ENCODE measurements at places on chromosomes 5 and 9.

GRCh38 chr9:134899168-134899567 lies 18.5 kb downstream of the FCN1 start:
- no peak for DNase-seq

GRCh38 chr5:164207646-164208045 lies 702.2 kb downstream of the MAT2B start:
- DNase-seq = no peak

DNA sequence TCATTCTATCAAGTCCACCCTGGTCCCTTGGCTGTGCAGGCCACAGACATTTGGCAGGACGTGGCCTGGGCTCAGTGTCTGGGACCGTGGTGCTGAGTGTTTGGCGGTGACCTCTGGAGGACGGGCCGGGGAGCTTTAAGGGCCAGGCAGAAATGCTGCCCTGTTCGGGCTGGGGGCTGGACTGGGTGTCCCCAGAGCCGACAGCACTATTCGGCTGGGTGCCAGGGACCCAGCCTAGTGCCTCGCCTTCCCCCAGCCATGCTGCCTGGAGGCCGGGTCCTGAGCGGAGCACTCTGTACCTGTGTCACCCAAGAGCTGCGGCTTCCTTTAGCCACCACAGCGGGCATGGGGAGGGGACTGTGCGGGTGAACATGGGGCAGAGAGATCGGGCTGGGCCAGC lies 40.4 kb downstream of the COL5A1 start:
- DNase-seq = no peak

GRCh38 chr9:131406563-131407436 lies 12.9 kb downstream of the PRRC2B start:
- DNase-seq = no peak

GRCh38 chr9:130768265-130768664 lies 66.8 kb upstream of the ABL1 start:
- DNase-seq = no peak

GRCh38 chr5:103744159-103744558 lies 181.6 kb upstream of the NUDT12 start:
- DNase-seq = no peak

- no peak for DNase-seq
Measured at GRCh38 chr9:752681-753200, 88.8 kb upstream of the DMRT1 start.

GRCh38 chr9:118529624-118530214 lies 825.5 kb downstream of the TLR4 start:
- DNase-seq = no peak

DNA sequence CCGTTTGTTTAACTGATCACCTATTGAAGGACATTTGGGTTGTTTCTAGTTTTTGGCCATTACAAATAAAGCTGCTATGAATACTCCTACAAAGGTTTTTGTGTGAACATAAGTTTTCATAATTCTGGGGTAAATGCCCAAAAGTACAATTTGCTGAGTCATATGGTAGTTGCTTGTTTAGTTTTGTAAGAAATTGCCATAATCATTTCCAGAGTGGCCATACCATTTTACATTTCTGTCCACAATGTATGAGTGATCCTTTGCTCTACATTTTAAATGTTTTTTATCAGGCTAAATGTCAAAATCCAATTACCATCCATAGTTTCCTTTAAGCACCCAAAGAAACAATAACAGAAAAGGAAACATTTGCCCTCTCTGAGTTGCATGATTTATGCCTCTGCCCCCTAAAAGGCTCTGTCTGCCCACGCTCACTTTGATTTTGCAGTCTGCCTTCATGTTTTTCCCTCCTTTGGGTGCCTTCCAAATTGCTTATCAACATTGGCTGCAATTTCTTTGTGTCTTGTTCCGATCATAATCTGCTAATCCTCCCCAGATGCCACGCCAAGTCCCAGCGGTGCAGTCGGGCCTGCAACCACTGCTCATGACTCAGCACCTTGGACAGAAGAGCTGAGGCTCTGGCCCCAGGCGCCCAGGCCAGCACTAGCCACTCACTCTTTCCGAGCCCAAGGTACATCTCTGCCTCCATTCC lies 339.2 kb downstream of the PIK3R1 start:
- no peak for DNase-seq

- no peak for DNase-seq
Measured at GRCh38 chr5:78527925-78528324, 120.6 kb downstream of the LHFPL2 start.

DNA sequence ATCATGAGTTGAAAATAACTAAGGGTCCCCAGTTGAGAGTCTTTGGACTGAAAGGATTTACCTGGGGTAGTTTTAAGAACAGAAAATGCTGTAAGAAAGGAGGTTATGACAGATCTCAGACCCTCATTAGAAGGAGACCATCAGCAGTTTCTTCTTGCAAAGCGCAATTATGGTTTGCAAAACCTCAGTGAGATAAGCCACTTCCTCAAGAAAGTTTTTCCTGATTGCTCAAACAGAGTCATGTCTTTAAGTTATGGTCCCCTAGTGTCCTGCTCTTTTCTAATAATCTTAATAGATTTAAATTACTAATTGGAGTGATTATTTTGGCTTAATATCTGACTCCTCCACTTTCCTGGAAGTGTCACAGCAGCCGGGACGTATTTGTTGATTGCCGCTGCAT lies 293.2 kb upstream of the KLF4 start:
- no peak for DNase-seq

- no peak for DNase-seq
Measured at GRCh38 chr5:130063603-130064002, 159.3 kb downstream of the CHSY3 start.

GRCh38 chr5:121189342-121190305 lies 662.1 kb upstream of the FTMT start:
- no peak for DNase-seq

DNA sequence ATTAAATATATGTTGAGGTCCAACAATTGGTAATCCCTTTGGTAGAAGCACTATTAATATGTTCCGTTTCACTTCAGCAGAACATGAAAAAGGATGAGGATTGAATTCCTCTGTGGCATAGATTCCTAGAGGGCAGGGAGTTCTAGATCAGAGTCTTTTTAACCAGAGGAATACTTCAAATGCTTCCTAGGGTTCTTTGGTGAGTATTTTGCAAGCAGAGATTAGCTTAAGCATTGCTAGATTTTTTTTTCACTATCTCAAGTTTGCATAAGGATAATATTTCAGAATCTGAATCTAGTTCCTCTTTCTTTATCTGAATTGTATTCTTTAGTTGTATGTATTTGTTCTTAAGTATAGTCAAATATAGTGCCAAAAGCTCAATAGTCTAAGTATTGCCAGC lies 116.6 kb upstream of the ADAMTSL1 start:
- no peak for DNase-seq

DNA sequence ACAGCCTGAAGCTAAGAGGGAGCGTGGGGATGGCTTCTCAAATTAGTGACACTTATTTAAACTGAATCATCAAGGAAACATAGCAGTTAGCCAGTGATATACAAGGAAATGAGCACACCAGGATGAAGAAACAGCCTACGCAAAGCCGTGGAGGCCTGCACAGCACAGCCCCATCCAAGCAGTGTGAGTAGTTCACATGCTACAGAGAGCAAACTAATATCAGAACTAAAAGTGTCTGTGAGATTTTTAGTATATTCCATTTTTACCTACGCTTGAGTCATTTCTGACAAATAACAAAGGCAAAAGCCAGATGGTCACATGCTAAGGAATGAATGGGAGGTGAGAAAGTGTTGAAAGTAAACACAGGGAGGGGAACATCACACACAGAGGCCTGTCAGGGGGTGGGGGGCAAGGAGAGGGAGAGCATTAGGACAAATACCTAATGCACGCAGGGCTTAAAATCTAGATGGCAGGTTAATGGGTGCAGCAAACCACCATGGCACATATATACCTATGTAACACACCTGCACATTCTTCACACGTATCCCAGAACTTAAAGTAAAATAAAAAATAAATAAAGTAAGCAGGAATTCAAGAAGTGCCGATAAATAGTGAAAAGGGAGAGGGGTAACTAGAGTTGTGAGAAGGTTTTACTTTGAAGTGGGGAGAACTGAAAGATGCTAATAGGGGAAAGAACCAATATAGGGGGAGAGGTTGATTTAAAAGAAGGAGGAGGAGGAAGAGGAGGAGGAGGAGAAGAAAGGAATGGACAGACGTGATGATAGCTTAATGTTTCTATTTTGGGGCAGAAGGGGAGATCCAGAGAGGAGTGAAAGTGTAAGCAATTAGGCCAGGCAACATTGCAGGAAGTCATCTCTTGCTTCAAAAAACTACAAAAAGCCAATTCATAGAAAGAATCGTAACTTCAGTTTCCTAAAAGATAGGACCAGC lies 100.9 kb upstream of the PTGER4 start:
- no peak for DNase-seq

- no peak for DNase-seq
Measured at GRCh38 chr5:124701873-124702425, 44.5 kb downstream of the ZNF608 start.

DNA sequence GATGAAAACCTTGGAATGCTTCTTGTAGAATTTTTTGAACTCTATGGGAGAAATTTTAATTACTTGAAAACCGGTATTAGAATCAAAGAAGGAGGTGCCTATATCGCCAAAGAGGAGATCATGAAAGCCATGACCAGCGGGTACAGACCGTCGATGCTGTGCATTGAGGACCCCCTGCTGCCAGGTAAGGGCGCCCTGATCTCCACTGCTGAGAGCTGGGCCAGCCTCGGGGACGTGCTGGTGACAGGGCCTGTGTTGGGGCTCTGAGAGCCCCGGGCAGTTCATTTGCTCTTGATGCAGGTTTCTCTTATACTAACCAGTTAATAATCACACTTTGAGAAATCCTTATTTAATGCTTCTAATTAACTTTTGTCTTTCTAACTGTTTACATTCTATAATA lies 33.0 kb downstream of the TENT4A start:
- DNase-seq = no peak

GRCh38 chr5:110354311-110354710 lies 372.2 kb downstream of the TMEM232 start:
- DNase-seq = no peak

DNA sequence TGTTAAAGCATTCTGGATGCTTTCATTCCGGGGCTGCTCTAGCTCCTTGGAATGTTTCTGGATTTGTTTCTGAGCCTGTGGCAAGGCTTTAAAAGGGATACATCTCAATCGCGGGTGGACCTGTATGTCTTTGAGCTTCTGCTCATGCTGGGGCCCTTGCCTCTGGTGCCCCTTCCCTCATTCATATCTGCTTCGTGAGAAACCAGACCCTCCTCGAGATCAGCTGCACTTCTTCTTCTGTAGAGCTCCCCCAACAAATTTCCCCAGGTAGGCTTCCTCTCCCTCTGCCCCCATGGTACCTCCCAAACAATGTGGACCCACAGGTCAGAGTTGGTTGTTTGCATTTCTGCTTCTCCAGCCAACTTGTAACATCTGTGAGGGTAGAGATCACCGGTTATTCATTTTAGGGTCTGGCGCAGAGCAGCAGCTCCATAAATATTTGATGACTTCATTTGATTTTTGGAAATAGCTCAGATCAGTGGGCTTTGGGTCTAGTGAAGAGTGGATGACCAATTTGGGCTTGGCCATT lies 6.6 kb downstream of the ZNF618 start:
- DNase-seq = no peak

GRCh38 chr5:179229331-179229831 lies 115.9 kb downstream of the ADAMTS2 start:
- DNase-seq = no peak

- no peak for DNase-seq
Measured at GRCh38 chr9:79970146-79970425, 398.3 kb downstream of the TLE4 start.

DNA sequence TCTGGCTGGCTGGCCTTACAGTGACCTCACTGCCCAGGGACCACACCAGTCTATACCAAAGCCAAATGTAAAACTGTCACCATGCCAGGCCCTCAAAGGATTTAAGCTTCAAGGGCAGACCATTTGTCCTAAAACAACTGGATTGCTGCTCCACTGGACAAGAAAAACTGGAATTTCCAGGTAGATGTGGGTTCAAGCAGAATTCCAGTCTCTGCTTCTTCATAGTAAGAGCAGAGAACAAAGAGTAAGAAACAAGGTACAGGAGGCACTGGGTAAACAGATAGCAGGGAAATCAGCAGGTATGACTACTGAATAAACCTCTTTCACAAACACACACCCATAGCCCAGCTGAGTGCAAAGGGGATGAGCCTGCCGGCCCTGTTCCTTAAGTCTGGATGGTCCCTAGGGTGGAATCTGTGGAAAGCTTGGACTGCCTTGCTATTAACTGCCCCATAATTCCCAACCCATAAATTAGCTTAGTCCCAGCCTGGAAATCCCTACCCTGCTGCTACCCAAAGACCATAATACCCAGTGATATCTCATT lies 5.5 kb downstream of the B4GALT1 start:
- DNase-seq = no peak

DNA sequence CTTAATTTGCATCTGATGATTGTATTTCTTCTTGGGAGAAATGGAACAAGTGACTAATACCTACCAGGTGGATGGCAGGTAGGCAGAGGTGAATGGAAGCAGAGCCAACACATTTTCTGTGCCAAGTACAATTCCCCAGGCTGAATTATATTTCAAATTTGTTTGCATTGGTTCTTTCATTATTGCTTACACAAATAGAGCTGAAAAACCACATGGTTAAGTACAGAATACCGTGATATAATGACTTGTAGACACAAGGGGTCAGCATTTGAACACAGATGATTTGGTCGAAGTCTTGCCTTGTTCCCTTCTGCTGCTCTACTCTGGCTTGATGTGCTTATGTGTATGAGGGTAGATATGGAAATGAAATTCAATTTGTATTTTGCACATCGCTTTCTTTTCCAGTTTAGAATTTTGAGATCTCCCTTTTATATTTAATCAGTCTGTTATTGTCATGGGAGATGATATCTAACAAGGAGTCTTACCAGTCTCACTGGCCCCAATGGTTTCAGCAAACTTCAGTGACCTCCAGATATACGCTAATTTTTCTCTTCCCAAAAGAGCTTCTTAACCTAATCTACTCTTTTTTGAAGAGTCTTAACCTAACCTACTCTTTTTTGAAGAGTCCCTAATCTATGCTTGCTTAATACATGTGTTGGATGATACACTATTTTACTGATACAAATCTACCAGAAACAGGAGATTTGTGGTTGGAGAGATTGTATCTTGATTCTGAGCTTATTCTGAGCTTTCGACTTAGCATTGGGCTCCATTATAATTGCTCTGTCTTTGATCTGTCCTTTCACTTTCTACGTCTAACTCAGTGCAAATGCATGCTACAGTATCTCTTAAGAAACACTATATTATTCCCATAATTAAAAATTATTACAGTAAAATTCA lies 88.1 kb downstream of the PCSK1 start:
- no peak for DNase-seq

DNA sequence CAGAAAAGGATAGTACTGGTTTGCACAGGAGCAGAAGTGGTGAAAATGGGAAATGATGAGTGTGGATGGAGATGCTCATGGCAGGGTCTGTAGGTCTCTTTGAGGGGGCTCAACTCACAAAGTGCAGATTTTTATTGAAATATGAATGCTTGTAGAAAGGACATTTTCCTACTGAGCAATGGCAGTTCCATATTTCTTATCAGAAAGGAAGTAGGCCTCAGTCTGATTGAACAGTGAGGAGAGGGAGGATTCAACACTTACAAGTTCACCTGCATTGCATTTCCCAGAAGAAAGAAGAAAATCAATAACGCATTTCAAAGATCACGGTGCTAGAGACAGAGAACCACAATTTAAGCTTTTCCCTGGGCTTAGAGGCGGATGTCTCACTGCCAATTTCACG lies 49.2 kb downstream of the ANXA2R start:
- DNase-seq = no peak

Measured in stimulated activated CD8-positive, alpha-beta memory T cell treated with anti-CD3 and anti-CD28 coated beads, Interleukin-2, amount 100 ng/mL, for 1 hour (primary cell).